ENCODE measurements at places on chromosomes 3 and 15.

DNA sequence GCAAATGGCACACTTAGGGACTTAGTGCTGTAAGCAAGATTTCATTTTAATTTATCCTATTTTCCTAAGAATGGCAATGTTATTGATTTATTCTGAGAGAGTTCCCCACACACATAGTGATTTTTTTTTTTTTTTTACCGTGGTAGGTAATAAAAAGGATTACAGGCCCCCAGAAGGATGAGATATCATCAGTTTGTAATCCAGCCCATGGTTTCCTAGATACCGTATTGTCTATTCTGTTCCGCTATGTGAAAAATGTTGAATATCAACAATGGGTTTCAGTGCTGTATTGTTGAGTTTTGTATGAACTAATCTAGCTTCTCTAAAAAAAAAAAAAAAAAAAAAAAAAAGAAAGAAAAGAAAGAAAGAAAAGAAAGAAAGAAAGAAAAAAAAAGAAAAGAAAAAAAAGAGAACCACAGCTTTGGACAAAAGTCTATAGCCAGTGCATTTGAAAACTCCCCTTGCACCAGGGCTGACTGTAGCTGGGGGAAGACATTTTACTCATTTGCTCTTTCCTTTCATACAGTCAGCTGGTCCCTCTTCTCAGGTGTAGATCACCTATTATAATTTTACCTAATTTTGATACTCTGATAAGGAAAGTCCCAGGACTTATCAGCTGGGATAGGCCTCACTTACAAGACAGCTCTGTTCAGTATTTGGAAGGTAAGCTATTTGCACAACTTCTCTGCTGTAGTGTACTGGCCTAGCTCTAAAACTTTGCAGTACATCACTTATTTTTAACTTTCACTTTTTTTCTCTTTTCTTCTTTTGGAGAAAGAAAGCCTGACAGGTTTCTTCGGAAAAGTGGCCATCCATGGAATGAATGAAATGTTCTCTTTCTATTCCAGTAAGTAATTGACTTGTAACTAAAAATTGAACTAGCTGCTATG lies 101.4 kb upstream of the SOX2 start:
- DNase-seq, result peak; percentile 26

DNA sequence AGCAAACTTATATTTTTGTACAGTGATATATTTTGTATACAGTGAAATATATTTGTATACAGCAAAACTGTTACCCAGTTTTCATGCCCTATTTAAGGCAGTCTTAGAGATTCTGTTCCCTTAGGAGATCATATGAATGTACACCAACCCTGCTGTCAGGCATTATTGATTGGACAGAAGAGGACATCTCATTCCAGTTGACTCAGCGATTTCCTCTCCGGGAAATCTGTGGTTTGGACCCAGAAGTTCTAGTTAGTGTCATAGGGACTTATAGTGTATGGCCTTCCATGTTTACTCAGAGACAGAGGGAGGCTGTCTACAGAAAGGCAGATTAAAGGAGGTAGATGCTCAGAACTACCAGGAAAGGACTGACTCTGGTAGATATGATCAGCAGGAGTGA lies 318.8 kb upstream of the KCNMB2 start:
- DNase-seq, result no peak

DNA sequence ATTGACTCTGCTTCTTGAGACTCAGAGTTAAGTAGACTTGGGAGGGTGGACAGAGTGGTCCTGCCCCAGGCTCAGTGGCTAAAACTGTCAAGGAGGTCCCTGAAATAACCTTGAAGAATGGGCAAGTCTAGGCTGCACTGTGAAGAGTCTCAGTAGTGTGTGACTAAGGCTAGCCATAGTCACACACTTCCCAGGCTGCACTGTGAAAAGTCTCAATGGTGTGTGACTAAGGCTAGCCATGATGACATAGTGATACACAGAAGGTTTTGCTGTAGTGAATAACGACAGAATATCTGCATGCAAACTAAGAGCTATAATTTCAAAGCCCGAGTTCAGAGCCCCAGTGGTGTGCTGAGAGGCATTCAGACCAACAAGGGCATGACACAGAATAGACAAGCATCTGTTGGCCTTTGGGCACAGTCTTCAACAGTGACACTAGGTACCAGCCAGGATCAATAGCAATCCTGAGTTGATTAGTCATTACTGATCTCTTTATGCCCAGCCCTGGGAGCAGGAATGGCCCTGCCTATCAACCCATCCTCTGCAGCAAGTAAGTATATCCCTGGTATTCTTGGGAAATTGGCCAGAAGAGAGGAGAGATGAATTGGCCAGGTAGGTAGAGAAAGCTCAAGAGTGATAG lies 72.4 kb upstream of the BBX start:
- DNase-seq, result peak; percentile 6

DNA sequence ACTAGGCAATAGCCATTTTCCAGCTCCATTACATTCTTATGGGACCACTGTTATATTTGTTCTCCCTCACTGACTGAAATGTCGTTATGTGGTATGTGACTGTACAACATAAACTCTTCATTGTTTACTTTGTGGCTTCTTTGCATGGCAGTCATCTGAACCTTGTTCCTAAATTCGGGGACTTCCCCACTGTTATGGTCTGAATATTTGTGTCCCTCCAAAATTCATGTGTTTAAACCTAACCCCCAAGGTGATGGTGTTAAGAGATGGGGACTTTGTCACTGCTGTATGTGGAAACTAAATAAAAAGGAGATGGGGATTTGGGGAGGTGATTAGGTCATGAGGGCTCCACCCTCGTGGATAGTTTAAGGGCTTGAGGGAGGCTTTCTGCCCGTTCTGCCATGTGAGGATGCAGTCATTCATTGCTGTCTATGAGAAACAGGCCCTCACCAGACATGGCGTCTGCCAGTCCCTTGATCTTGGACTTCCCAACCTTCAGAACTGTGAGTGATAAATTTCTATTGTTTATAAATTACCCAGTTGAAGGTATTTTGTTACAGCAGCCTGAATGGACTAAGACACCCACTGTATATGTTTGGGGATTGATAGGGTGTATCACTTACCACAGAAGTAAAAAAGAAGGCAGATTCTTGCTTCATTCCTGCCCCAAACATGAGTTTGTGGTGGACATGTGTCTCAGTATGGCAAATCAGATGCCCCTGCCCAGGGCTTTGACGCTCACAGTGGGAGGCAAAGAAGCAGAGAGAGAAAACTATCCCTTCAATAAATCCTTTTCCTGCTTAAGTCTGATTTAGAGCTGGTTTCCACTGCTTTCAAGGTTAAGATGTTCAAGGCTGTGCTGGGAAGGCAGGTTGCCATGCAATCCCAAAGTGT lies 138.0 kb upstream of the UBE2E1 start:
- DNase-seq, result peak; percentile 44

DNA sequence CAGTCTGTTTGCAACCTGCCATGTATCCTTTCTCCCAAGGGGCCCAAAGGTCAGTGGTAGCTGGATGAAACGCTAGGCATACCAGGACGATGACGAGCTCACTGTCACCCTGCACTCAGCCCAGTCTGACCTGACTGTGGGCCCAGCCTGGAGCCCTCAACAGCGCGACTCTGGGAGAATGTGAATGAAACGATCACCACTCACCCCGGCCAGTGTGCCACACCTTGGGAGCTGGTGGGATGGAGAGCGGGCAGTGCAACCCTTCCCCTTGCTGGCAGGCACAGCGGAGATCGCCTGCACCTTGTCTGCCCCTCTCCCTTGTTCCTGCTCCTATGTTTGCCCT lies 27.2 kb downstream of the SRPRB start:
- no peak for DNase-seq

DNA sequence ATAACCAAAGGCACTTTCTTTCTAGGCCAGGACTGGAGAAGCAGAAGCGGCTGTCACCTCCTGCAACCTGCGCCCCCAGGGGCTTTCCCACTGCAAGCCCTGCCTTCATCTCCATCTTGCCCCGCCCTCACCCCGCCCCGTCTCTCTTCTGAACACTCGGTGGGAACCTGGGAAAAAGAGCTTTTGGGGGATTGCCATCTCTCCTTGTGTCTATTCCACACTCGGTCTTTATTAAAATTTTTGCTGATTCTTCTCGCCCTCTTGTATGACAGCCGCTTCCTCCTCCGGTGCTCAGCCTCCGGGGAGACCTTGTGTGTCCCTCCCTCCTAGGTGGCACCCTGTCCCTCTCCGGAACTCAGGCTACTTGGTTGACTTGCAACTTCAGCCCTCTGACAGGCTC lies 41.9 kb upstream of the SPESP1 start:
- DNase-seq, result no peak

GRCh38 chr15:65306551-65306950 lies 2.1 kb downstream of the RNU5B-1 start:
- DNase-seq, result no peak

- no peak for DNase-seq
Measured at GRCh38 chr15:24662991-24663390, 12.6 kb upstream of the NPAP1 start.

DNA sequence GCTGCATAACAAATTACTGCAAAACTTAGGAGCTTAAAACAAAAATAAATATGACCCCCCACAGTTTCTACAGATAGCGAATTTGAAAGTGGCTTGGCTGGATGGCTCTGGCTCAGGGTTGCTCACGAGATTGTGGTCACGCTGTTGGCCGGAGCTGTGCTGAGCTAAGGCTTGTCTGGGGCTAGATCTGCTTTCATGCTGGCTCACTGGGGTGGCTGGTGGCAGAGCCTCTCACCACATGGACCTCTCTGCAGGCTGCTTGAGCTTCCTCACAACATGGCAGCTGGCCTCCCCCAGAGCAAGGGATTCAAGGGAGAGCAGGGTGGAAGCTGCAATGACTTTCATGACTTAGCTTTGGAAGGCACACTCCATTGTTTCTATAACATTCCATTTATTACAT lies 354.1 kb downstream of the SHQ1 start:
- no peak for DNase-seq

DNA sequence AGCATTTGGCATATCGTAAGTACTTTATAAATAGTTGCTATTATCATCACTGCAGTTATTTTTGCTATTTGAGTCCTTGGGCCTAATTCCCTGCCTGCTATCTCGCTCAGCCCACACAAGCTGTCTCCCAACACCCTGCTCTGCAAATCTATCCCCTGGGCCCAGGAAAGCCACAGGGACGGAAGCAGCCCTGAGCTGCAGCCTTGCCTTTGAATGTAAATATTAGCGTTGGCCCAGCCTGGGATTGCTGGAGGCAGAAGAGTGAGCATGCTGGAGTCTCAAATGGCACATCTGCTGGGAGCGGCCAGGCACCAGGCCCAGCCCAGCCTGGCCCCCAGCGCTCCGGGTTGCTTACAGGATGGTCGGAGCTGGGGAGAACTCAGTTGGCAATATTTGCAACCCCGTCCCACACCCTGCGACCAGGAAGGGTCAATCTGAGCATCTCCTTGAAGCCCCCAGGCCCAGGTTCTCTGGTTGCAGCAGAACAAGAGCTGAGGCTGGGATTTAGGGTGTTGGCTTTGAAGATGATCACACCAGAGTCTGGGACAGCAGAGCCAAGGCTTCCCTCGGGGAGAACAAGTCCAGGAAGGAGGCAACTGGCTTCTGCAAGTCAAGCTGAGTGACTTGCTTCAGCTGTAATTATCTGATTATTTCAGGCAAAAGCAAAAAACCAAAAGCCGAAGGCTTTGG lies 529.6 kb downstream of the SHQ1 start:
- peak; percentile 53 for DNase-seq

DNA sequence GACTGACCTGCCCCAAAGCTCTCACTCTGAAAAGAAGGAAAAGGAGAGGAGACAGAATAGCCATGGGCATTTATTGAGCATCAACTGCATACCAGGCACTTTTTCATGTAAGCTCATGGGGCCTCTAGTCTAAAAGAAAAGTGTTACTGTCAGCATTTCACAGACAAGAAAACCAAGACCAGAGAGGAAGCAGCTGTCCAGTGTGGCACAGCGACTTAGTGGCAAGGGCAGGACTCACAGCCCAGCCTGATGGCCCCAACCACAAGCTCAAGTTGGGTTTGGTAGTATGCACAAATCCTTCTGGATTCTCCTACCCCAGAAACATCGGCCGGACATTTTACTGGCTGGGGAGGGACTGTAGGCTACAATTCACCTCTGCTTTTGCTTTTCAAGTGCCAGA lies 5.8 kb downstream of the EFCC1 start:
- DNase-seq, result no peak

- peak; percentile 23 for DNase-seq
Measured at GRCh38 chr3:182710557-182711157, 82.6 kb upstream of the ATP11B start.

DNA sequence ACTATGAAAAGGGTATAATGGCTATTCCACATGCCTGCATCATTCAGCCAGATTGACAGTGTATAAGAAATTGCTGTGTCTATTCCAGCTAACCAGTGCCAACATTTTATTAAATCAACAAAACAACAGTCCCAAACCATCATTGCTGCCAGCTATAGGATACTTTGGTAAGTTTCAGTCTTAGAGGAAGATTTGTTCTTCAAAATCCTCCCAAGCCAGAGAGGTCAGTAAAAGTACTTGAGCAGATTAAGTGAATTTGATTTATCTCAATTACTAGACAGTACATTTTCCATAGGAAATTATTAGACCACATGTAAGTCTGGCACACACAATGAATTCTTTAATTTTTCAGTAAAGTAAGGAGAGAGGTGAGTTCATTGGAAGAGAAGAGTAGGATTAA lies 50.7 kb downstream of the TFG start:
- no peak for DNase-seq

DNA sequence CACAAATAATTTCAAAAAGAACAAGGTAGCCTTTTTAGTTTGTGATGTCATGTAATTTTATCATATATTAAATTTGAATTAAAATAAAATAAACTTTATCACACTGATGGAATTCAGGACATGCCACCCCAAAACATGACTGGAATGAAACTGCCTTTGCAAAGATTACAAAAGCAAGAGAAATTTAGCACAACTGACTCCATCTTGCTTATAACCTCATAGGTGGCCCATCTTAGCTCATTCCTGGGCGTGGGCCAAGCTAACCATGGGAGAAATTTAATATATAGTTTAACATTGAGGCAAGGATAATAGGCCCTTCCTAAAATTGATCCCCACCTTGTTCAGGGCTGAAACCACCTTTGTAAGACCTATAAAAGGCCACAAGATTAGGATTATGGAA lies 235.6 kb downstream of the ZNF385D start:
- no peak for DNase-seq

GRCh38 chr15:71549091-71549490 lies 261.3 kb upstream of the NR2E3 start:
- no peak for DNase-seq

- no peak for DNase-seq
Measured at GRCh38 chr15:101614761-101615160, 37.4 kb downstream of the TM2D3 start.

GRCh38 chr15:57122080-57122840 lies 203.8 kb downstream of the TCF12 start:
- peak; percentile 14 for DNase-seq

GRCh38 chr3:5332270-5332956 lies 144.9 kb downstream of the EDEM1 start:
- no peak for DNase-seq
